Neural progenitor cell (in vitro differentiated cells): ENCODE measurements at places on chromosomes 1 and 21.

- no peaks in the 10 kb centered on the region for H3K36me3 ChIP-seq
- DNase-seq: no peak
- no peaks in the 10 kb centered on the region for H3K27me3 ChIP-seq
- H3K4me1 ChIP-seq: no peaks in the 10 kb centered on the region
- H3K4me3 ChIP-seq: no peak overlapping the region
These were observed 268.7 kb downstream of the CHRM3 start for GRCh38 chr1:239655023-239655422.

DNA sequence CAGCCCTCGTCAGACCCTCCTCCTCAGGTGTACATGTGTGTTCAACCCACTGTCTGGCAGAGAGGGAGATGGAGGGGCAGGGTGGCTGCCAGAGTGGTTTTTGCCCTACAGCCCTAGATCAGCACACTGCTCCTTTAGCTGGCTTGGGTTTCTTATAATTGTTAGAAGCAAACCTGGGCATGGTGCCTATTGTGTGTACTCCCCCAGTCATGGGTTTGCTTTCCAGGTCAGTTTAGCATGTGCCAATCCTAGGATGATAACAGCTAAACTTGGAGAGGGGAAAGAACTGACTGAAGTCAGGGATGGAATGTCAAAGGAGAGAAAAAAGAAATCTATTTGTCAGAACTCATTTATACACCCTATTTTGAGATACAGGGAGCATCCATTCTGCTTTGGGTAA is 63.3 kb downstream of the UCK2 start:
- H3K27ac ChIP-seq: no peak overlapping the region
- no peaks in the 10 kb centered on the region for H3K4me1 ChIP-seq
- DNase-seq: no peak
- no peak overlapping the region for H3K4me3 ChIP-seq
- H3K27me3 ChIP-seq: no peaks in the 10 kb centered on the region

DNA sequence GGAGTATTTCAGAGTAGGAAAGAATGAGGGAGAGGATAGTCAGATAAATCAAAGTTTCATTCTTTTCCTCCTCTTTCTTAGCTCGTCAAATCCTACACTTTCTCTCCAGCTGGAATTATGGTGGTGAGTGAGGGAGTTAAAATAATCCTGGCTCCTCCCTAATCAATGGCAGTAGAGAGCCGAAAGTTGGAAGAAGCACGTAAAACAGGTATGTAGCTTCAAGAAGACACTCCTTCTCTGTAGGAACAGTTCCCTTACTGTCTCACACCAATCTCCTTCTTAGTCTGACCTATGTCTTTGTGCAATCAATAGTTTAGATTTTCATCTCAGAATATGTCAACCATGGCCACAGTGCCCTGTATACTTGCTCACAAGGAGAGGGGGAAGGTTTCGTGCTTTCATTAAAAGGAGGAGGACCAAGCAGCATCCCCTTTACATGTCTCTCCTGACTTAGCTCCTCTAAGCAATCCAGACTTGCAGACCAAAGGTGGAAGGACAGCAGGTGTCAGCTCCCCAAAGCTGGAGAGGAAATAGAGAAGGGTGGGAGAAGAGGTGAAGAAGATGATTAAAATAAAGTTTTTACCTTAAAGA is 878 bp downstream of the MINDY1 start:
- H3K4me1 ChIP-seq: peaks cover 21% of the 10 kb centered on the region
- peak overlapping the region; percentile 49 for H3K4me3 ChIP-seq
- no peaks in the 10 kb centered on the region for H3K27me3 ChIP-seq
- no peak for DNase-seq
- no peaks in the 10 kb centered on the region for H3K36me3 ChIP-seq

DNA sequence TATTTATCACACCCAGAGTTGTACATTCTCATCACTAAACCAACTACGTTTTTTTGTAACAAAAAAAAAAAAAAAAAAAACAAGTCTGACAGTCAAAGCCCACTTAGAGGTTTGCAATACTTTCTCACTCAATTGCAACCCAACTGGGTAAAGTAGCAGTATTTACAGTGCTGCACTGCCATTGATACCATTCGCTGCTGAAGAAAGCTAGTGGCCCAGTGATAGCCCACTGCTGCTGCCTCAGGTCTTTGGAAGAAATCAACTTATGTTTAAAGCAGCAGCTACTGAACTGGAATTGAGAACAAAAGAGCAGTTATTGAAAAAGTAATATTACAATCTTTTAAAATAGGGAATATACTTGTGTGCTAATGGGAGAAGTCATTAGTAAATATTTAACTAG is 2.7 kb downstream of the HNRNPU start:
- no peak overlapping the region for H3K27ac ChIP-seq
- peak; percentile 15 for DNase-seq
- peak overlapping the region; percentile 77 for H3K4me3 ChIP-seq
- H3K36me3 ChIP-seq: peaks cover 36% of the 10 kb centered on the region
- H3K4me1 ChIP-seq: peaks cover 42% of the 10 kb centered on the region

DNA sequence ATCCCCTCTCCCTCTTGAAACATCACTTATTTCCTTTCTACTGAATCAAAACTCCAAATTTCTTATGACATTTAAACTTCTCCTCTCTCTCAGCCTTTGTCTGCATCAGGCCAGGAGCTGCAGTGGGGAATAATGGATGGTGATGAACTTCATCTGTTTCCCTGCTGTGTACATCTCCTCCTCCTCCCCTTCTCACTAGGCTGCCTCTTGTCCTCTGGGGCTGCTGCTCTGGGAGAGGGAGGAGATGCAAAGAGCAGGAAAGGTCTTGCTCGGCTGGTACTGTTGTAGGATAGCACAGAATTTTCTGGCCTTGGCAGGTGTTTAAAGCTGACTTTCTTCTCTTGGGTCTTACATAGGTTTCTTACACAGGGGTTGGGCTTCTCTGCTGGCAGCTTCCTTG is 31.1 kb upstream of the FMOD start:
- no peaks in the 10 kb centered on the region for H3K27me3 ChIP-seq
- H3K36me3 ChIP-seq: no peaks in the 10 kb centered on the region
- H3K4me1 ChIP-seq: no peaks in the 10 kb centered on the region
- DNase-seq: no peak
- no peak overlapping the region for H3K27ac ChIP-seq
- H3K4me3 ChIP-seq: no peak overlapping the region

DNA sequence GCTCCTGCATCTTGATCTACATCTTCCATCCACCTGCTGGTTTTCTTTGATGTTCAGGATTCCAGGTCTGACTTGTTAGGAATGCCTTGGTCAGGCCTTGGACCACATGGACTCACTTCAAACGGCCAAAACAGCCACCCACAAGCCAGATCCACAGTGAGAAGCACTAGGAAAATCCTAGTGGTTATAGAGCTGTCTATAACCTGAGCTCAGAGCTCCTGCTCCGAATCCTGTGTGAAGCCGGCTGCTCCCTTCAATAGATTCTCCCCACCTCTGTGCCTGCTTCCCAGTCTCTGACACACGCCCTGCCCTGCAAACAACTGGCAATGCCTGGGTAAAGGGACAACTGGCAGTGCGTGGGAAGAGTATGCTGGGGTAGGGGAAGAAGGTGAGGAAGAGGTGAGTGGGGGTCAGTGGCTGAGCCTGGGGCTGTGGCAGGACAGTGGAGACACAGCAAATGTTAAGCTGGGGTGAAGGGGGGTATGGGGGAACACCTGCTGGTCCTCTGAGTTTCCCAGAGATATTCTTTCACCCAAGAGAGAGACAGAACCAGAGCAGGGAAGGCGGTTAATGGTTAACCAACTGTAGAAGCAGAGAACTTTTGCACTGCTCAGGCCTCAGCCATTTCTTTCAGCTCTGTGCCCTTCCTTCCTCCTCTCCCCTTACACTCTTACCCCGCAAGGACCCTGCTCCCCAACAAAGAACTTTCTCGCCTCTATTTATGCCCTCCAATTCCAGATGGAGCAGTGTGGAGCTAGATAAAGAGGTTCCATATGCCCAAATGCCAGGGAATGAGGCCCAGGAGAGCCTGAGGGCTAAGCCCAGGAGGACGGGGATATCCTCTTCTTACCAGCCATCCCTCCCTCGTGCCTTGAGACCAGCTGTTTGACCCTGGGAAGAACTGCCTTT is 4.5 kb downstream of the PLXNA2 start:
- no peaks in the 10 kb centered on the region for H3K36me3 ChIP-seq
- DNase-seq: peak; percentile 35
- no peak overlapping the region for H3K27ac ChIP-seq
- H3K4me1 ChIP-seq: peaks cover 63% of the 10 kb centered on the region
- no peak overlapping the region for H3K4me3 ChIP-seq

DNA sequence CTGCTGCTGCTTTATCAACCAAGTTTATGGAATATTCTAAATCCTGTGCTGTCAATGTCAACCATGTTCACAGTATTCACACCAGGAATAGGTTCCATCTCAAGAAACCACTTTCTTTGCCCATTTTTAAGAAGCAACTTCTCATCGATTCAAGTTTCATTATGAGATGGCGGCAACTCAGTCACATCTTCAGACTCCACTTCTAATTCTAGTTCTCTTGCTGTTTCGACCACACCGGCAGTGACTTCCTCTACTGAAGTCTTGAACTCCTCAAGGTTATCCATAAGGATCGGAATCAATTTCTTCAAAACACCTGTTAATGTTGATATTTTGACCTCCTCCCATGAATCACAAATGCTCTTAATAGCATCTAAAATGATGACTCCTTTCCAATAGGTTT is 39.7 kb upstream of the IFNLR1 start:
- H3K27ac ChIP-seq: no peak overlapping the region
- no peak overlapping the region for H3K4me3 ChIP-seq
- no peaks in the 10 kb centered on the region for H3K27me3 ChIP-seq
- DNase-seq: no peak

- H3K4me3 ChIP-seq: no peak overlapping the region
- no peak overlapping the region for H3K27ac ChIP-seq
- DNase-seq: no peak
These were observed 18.1 kb downstream of the TFAP2E start for GRCh38 chr1:35591211-35591610.

DNA sequence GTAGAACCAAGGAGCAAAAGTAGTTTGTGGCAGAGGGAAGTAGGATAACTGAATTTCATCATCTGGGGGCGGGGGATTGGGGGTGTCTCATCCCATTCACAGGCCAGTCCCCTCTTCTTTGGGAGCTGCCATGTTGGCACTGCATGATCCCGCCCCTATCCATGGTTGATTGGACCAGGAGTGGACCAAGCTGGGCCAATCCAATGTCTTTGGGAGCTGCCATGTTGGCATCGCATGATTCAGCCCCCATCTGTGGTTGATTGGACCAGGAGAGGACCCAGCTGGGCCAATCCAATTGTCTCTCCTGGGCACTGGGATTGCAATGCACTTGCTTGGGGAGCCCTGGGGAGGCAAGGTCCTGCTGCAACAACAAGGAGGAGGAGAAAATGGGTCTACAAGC is 12.3 kb upstream of the ALPL start:
- DNase-seq: no peak
- no peaks in the 10 kb centered on the region for H3K36me3 ChIP-seq
- H3K27ac ChIP-seq: no peak overlapping the region
- H3K4me3 ChIP-seq: no peak overlapping the region

DNA sequence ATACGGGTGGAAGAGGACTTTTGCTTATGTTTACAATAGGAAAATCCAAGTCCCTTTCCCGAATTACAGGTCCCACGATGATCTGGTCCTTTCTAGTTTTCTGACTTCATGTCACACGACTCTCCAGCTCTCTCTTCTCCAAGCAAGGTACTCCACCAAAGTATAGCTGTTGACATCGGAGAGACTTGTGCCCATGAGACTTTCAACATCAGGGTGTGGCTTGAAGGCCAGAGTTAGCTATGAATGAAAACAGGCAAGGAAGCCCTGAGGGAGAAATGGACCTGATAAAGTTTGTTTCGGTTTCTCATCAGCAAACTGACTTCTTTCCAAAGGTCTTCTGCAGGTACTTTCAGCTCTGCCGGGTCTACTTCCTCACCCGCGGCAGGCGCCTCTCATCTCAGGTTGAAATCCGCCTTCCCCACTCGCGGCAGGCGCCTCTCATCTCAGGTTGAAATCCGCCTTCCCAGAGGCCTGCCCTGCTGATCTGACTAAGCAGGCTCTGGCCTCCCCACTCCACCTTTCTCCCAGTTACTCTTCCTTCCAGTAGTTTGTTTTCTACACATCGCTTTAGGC is 2.1 kb upstream of the PER3 start:
- H3K4me1 ChIP-seq: no peaks in the 10 kb centered on the region
- H3K27me3 ChIP-seq: peaks cover 11% of the 10 kb centered on the region
- peaks cover 7% of the 10 kb centered on the region for H3K36me3 ChIP-seq
- no peak overlapping the region for H3K4me3 ChIP-seq
- no peak overlapping the region for H3K27ac ChIP-seq
- DNase-seq: no peak

DNA sequence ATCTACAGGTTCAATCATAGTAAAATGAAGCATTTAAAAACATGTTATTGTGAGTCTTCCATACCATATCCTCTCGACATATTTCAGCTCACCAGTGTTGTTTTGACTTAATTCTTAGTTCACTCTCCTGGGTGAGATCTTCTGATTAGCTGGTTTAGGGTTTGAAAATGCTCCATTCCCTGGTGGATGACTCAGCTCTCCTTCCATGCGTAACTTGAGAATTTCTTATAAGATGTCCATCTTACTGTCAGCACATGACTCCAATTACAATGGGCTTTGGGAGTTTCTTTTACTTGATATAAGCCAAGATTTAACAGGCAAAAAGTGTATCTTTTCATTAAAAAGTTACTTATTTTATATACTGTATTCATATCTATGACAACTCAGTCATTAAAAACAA is 476.5 kb downstream of the BRINP3 start:
- no peaks in the 10 kb centered on the region for H3K4me1 ChIP-seq
- H3K4me3 ChIP-seq: no peak overlapping the region
- no peaks in the 10 kb centered on the region for H3K36me3 ChIP-seq
- no peak for DNase-seq
- H3K27me3 ChIP-seq: no peaks in the 10 kb centered on the region

GRCh38 chr1:175471039-175471800 is 272.2 kb downstream of the TNR start:
- no peak overlapping the region for H3K27ac ChIP-seq
- no peaks in the 10 kb centered on the region for H3K27me3 ChIP-seq
- no peaks in the 10 kb centered on the region for H3K4me1 ChIP-seq
- DNase-seq: no peak
- no peak overlapping the region for H3K4me3 ChIP-seq

GRCh38 chr21:44842721-44843445 is 25.0 kb upstream of the SUMO3 start:
- peaks cover 6% of the 10 kb centered on the region for H3K4me1 ChIP-seq
- no peak for DNase-seq
- no peaks in the 10 kb centered on the region for H3K27me3 ChIP-seq
- H3K36me3 ChIP-seq: no peaks in the 10 kb centered on the region
- no peak overlapping the region for H3K27ac ChIP-seq
- H3K4me3 ChIP-seq: no peak overlapping the region

DNA sequence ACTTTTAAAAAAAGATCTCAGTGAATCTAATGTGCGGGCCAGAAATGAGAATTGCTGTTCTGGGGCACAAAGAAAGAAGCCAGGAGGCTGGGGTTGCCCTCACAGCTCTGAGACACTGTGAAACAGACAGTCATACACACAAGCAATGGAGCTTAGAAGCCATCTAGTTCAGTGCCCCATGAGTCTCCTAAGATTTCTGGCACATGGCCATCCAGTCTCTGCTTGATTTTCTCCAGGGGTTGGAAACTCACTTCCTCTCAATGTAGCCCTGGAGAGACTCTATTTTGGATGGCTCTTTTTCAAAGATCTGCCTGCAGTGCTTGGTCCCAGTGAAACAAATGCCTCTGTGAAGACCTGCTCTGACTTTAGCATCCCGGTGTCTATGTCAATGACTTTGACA is 38.6 kb downstream of the KCNN3 start:
- H3K4me3 ChIP-seq: no peak overlapping the region
- DNase-seq: no peak
- no peak overlapping the region for H3K27ac ChIP-seq
- no peaks in the 10 kb centered on the region for H3K27me3 ChIP-seq

- no peak overlapping the region for H3K4me3 ChIP-seq
- H3K27ac ChIP-seq: no peak overlapping the region
- peaks cover 25% of the 10 kb centered on the region for H3K27me3 ChIP-seq
- no peaks in the 10 kb centered on the region for H3K36me3 ChIP-seq
- DNase-seq: no peak
These were observed 8.8 kb downstream of the SMYD2 start for GRCh38 chr1:214289574-214290272.
